ENCODE measurements at places on chromosomes 1 and 21.

DNA sequence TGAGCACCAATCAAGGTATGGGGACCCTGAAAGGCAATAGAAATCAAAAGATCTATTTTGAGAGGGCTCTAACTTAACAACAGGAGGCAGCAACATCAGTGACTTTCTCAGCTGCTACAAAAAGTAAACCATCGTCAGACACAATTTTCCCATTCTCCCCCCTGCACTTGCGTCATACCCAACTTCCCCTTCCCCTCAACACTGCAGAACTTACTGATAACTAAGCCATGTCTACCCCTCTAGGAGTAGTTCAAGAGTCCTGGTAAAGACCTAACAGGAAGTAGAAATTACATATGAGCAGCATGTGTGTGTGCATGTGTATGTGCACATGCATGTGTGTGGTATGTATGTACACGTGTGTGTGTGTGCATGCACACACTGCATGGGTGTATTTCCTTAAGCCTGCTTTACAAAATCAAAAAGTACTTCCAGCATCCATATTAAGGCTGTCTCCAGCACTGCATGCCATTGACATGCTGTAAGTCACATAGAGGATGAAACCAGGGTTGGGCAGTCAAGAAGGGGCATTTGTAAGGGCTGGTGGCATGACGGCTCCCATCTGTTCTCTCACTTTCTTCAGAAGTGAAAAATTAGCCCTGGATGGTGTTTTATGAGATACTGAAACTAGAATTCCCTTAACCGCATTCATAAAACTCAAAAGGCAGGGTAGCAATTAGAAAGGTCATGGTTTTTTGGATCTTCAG, 460.1 kb upstream of the RUNX1 start:
- no peak for DNase-seq

GRCh38 chr1:41535276-41535675, 50.8 kb upstream of the EDN2 start:
- no peak for DNase-seq

DNA sequence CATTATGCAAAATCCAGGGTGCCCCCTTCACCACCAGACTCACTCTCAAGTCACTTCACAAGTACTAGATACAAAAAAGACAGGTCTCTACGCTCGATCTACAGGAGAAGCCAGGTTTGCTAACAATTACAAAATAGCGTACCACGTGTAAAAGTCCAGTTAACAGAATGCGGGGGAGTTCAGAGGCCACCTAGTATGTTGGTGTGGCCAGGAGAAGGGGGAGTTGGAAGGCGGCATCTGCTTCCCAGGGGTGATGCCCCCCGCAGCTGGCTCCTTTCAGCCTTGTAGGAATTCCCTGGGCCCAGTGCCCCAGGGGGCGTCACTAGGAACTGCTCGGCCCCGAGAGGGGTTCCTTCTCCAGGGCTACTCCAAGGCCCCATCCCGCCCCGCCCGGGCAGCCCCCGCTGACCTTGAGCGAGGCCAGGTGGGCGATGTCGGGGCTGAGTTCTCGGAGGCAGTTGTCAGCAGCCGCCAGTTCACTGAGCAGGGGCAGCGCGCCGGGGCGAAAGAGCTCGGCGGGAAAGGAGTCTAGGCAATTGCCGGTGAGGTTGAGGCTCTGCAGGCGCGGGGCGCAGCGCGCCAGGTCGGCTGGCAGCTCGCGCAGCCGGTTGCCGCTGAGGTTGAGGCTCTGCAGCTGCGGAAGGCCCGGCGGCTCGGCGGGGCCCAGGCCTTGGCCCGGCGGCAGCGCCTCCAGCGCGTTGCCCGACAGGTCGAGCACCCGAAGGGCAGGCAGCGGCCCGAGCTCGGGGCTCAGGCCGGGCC, 664 bp downstream of the LRRC47 start:
- DNase-seq = peak; percentile 52

DNA sequence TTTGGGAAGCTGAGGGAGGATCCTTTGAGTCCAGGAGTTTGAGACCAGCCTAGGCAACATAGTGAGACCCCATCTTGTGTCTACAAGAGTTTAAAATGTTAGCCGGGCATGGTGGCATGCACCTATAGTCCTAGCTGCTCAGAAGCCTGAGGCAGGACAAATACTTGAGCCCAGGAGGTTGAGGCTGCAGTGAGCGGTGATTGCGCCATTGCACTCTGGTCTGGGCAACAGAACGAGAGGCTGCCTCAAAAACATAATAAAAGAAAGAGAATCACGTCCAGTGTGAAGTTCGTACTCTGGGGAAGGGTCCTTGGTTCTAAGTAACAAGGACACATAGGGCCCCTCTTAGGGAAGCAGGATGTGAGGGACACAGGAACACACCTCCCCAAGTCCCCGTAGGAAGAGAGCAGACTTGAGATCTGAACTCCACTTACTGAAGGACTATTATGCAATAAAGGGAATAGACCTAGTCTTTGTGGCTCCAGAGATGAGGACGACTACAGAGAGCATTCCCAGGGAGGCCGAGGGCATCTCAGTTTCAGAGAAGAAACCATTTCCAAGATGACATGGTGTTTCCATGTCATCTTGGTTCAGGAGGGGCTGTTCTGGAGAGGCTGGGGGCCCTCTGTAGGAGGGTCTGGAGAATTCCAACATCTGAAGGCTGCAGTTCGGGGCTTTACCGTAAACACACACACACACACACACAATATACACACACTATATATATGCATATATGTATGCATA, 10.8 kb upstream of the ENO1 start:
- no peak for DNase-seq

DNA sequence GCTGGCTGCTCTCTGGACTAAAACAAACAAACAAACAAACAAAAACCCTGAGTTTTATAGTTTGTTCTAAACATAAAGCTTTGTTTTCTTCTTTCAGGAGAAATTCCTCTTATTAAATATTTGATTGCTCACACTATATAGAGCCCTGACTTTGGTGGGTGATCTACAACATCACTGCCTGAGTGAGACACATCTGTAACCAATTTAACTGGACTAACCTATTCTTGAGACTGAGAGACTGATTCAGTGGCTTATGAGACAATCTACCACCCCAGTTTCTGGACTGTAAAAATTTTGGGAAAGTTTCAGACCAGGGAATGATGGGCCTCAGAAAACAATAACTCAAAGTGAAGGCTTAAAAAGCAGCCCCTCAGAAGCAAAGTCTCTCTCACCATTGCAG, 537.0 kb downstream of the NEGR1 start:
- DNase-seq = no peak

DNA sequence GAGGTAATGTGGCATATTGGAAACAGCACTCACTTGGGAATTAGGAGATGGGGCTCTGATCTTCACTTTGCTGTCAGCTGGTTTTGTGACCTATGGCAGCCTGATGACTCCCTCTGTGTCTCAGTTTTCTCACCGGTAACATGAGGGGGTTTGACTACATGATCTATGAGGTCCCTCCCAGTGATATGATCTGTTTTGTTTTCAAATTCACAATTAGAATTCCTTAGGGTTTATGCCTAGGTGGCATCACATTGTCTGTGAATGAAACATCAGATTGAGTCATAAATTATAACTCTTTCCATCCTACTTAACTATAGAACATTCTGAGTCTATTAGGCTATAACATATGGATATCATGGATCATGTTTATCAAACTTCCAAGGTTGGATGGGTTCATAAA, 386.6 kb downstream of the PTBP2 start:
- no peak for DNase-seq

DNA sequence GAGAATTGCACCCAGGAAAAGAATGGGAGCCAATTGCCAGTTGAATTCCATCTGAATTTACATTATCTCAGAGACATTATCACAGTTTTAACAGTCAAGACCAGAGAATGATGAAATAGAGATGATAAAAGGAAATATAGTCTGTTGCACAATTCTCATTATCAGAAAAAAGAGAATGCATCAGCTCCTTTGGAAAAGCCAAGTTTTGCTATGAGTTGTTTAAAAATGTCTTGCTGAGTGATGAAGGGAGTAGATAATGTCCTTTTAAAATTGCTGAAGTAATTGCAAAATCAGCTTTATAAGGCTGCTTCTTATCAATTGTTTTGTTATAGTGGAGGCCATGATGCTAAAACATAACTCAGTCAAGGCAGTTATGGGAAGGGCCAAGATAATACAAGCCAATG, 37.9 kb upstream of the EEIG2 start:
- DNase-seq = no peak

GRCh38 chr1:33659641-33660040, 187.2 kb downstream of the ZSCAN20 start:
- no peak for DNase-seq

DNA sequence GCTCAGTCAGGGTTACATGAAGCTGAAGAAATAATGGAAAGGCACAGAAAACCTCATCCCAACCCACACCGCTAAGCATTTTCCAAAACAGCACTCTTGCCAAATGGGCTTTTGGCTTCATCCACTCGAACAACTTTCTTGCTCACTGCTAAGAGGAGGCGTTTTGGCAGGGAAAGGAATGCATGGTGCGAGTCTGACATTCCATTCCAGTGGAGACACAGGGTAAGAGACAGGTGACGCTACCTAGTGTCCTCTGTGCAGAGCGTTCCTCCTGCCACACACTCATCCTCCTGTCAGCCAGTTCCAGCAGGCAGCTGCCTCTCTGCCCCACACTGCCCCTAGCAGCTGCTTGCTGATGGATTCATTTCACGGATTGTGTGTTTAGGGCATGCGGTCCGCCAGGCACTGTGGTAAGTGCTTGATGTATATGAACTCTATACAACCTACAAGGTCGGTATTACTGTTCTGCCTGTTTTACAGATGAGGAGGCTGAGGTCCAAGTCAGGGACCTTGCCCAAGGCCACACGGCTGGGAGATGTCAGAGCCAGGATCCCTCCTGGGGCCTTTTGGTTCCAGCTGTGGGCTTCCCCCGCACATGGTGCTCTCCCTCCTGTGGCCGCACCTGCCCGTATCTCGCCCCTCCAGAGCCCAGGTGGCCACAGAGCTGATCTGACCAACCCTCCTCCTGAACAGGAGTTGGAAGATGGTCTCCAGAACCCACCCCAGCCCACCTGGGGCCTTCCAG, 25.7 kb upstream of the BACE2 start:
- DNase-seq = no peak

- DNase-seq = no peak
Measured at GRCh38 chr1:51303751-51304251, 26.6 kb downstream of the TTC39A start.

- no peak for DNase-seq
Measured at GRCh38 chr1:240801442-240801841, 189.5 kb upstream of the GREM2 start.

DNA sequence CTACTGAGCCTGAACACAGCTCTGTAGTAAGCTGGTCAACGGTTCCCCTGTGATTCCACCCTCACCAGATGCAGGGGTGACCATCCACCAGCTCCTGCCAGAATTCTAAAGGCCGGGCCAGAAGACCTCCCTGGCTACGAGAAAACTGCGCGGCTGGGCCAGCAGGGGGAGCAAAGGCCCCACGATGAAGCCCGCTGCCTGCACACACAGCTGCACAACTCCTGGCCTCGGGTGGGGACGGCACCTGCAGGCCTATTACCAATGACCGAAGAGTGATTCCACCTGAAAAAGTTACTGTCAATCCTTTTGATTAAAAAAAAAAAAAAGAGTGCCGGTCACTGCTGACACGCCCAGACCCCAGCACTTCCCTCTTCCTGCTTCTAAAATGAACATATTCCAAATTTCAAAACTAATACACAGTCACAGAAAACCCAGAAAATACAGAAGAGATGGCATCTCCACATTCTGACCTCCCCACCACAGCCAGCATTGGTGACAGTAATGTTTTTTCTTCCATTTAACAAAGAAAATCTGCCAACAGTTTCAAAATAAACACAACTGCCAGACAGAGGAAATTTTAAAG, 49.8 kb upstream of the RIPK4 start:
- DNase-seq = peak; percentile 76

- no peak for DNase-seq
Measured at GRCh38 chr1:12272770-12273169, 42.9 kb downstream of the VPS13D start.

GRCh38 chr1:82565546-82565945, 764.8 kb downstream of the ADGRL2 start:
- DNase-seq = no peak

GRCh38 chr1:26168410-26169197, at the start of gene C1orf232:
TSS of gene C1orf232 (minus strand) at chr1:26168963. CDS start at chr1:26168499, 464 bp downstream.
- DNase-seq = no peak

DNA sequence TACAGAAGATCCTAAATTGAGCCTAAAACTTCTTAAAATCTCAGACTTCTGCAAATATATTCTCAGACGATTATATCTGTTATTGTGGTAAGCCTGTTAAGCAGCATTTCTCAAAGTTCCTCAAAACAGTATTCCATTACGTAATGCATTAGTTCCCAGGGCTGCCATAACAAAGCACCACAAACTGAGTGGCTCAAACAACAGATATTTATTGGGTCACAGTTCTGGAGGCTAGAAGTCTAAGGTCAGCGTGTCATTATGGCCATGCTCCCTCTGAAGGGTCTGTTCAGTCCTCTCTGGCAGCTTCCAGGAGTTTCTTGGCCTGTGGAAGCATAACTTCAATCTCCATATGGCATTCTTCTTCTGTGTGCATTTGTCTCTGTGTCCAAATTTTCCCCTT, 103.5 kb upstream of the ST6GALNAC5 start:
- DNase-seq = no peak

- DNase-seq = peak; percentile 48
Measured at GRCh38 chr1:27356619-27357280, 10.0 kb downstream of the MAP3K6 start.

DNA sequence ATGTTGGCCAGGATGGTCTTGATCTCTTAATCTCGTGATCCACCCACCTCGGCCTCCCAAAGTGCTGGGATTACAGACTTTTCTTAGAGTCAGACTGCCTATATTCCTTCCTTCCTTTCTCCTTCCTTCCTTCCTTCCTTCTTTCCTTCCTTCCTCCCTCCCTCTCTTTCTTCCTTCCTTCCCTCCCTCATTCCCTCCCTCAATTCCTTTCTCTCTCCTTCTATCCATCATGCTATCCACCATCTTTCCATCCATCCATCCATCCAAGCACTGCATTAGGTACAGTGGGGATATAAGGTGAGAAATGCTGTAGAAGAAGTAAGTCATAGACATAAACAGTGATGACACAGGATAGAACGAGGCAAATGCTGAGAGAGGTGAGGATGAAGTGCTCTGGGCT, 13.2 kb downstream of the LAMC2 start:
- no peak for DNase-seq

DNA sequence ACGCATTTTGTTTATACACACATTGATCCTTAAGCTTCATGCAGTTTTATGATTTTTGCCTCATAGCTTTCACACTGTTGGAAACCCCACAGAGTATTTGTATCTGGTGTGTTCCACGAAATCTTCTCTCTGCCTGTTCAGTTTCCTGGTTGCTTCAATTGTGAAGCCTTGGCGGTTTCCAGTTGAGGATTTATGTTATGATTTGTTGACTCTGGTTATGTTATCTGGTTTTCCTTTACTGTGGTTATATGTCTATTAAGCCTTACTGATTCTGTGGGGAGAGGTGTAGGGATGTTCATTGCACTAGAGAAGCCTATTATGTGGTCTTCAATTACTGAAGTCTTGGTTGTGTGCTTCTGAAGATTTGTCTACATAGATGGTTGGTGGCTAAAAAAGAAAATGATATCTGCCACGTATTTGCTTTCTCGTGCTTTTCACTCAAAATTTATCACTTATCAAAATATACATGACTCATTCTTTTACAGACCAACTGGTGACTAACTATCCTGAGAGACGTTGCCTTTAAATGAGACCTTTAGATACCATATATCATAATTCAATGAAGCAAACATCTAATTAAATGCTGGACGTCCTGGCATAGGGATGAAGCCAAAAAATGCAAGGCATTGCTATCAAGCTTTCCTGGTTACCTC, 488.0 kb upstream of the B3GALT2 start:
- DNase-seq = no peak
